Uterus (tissue), 4 donors: ENCODE measurements at places on chromosomes 2 and 18. TPM values are rescaled to one million over a fixed set of nuclear protein-coding genes. Genes with fewer than 3 reads are reported as not detected.

GRCh38 chr2:200471324-200471848, 38.5 kb downstream of the KCTD18 start:
- DNase-seq, result no peak

- DNase-seq, result no peak
These were observed 232.7 kb upstream of the UBE2E3 start for GRCh38 chr2:180747728-180748127.

GRCh38 chr18:36481201-36481657, 183.7 kb downstream of the FHOD3 start:
- DNase-seq, result no peak

GRCh38 chr2:191713837-191714236, 35.9 kb downstream of the NABP1 start:
- DNase-seq, result no peak

- no peak for DNase-seq
These were observed 26.2 kb upstream of the PMAIP1 start for GRCh38 chr18:59873641-59874040.

DNA sequence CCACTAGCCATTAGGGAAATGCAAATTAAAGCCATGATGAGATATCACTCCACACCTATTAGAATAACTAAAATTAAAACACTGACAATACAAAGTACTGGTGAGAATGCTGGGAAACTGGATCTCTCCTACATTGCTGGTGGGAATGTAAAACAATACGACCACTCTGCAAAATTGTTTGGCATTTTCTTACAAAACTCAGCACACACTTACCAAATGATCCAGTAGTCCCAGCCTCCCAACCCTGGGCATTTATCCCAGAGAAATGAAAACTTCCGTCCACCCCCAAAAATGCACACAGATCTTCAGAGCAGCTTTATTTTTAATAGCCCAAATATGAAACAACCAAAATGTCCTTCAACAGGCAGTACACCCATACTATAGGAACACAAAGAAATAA, 8.9 kb upstream of the TMSB10 start:
- DNase-seq, result no peak

Gene CRYBA2
- total RNA-seq, result not detected

DNA sequence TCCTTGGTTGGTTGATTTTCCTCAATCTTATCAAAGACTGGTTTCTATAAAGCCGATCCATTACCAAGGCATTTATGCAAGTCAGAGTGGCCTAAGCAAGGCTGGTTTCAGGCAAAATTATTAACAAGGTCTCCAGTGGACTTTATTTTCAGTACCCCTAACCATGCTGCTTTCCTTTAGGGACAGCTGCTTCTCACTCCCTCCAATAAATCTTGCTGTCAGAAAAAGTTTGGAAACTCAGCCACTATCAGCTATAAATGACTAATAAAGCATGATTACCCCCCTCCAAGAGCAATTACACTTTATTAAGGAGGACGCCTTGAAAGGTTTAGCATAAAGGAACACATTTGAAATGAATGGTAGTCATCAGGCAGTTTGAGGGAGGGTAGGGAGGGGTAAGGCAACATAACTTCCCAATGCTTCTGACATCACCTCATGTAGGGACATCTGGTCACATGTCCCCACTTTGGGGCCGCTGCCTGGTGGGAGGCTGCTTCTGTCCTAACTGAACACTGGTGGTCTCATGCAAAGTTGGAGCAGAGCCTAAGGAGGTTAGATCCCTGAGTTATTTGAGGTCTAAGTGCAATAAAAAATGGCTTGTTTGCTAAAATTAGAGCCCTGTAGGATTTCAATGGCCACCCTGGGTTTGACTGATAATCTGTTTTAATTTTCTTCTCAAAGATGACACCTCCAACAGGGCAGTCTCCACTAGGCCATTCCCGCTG, 58.0 kb upstream of the TMEM178A start:
- DNase-seq, result no peak

DNA sequence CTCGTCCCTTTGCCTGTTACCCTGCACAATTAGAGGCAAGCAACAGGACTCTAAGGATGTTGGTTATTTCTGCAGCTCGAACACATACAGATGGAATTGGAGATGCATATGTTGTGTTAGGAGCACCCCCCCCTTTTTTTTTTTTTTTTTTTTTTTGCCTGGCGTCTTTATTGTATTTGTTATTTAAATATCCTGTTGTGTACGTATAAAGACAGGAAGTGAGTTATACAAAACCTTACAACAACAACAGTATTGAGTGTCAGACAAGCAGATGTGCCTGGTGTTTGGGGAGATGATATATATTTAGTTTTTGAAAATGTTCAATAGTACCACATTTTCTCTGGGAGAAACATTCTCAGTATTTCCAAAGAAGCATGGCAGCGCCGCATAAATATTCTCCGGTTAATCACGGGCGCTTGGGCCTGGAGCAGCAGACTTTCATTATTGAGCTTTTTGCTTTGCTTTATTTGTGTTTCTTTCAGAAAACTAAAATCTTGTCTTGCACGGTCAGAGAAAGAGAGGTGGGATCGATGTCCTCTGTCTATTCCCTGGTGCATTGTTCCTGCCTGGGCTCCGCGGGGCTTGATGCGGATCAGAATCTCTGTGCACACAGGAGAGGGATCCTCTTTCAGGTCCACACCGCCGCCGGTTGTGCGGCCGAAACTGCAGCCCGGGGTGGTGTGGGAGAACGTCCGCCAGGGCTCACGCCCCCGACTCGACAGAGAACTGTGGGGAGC, 23.2 kb upstream of the ZNF516 start:
- peak; percentile 72 for DNase-seq

Gene RFX8
- 1.4 TPM for total RNA-seq
